ENCODE measurements at places on chromosomes 11 and 22.

DNA sequence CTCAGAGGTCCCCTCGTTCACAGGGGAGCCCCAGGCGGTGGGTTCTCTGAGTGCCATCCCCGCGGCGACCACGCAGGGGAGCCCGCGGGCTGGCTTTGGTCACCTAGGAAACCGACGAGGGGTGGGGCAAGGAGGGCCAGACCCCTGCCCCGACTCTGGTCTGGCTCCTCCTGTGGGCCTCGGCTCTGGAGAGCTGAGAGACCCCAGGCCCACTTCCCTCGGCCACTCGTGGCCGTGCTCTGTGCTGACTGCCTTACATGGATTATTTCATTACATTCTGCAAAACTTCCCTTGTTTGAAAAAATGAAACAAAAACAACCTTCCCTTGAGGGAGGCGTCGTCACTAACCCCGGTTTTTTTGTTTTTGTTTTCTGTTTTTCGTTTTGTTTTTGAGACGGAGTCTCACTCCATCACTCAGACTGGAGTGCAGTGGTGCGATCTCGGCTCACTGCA, 15.1 kb upstream of the CYTH4 start:
- peak; percentile 60 for DNase-seq

GRCh38 chr11:115993590-115993989, 489.4 kb upstream of the CADM1 start:
- DNase-seq, result no peak

DNA sequence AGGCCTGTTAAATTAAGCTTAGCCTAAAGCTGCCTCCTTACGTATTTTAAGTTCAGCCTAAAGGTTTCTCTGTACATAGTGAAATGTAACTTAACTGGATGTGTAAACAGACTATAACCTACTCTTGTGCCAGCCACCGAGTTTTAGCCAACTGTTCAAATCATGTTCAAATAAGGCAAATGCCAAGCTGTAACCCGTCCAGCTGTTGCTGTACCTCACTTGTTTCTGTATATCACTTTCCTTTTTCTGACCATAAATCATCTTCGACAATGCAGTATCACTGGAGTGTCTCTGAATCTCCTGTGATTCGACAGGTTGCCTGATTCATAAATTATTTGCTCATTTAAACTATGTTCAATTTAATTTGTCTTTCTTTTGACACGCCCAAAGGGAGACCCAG, 4.0 kb upstream of the PLAAT5 start:
- DNase-seq, result no peak

DNA sequence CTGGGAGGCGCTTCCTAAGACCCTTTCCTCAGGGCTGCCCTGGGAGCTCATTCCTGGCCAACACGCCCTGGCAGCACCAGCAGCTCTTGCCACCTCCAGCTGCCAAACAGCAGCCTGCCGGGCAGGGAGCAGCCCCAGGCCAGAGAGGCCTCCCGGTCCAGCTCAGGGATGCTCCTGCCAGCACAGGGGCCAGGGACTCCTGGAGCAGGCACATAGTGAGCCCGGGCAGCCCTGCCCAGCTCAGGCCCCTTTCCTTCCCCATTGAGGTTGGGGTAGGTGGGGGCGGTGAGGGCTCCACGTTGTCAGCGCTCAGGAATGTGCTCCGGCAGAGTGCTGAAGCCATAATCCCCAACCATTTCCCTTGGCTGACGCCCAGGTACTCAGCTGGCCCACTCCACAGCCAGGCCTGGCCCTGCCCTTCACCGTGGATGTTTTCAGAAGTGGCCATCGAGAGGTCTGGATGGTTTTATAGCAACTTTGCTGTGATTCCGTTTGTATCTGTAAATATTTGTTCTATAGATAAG, 7.6 kb downstream of the SLC39A13 start:
- no peak for DNase-seq

DNA sequence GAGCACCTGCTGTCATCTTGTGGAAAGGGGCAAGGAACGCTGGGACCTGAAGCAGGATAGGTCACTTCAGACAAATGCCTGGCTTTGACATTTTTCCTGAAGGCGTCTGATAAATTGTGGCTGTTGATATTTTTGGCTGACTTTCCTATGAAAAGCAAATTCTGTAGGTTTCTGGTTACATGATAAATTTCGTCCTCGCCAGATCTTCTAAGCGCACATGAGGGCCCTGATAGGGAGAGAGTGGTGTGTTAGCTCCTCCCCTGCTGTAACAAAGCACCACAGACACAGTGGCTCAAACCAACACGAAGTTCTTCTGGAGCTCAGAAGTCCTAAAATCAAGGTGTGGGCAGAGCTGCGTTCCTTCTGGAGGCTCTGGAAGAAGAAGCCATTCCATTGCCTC, 19.6 kb downstream of the APOL4 start:
- no peak for DNase-seq

Data from stimulated activated CD8-positive, alpha-beta memory T cell treated with anti-CD3 and anti-CD28 coated beads, Interleukin-7, amount 100 ng/mL, for 1 hour (primary cell).